ENCODE measurements at places on chromosomes 4 and X. TPM values are rescaled to one million over a fixed set of nuclear protein-coding genes. Genes with fewer than 3 reads are reported as not detected.

Gene TLR1
- total RNA-seq: 4.3 TPM

DNA sequence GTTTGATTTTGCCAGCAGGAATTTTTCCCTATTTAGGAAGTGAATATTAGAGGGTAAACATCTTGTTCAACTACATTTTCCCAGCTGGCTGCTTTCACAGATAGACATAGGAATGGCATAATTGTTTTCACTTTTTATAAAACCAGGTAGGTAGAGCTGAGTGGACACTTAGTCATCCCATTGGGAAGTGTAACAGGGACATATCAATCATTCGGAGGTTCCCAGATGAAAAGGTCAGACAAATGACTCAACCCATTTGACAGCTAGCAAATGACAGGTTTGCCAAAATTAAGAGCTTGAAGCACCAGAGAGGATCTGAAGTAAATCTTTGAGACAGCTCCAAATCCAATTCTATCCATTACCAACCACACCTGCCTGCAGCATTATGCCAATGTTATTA is 205.3 kb downstream of the SLC39A8 start:
- no peak for DNase-seq

Gene TLR7
- total RNA-seq: 0.68 TPM

- no peak for DNase-seq
Measured at GRCh38 chrX:103517246-103517645, 2.0 kb downstream of the RAB40A start.

Gene ABCD1
- total RNA-seq: 16.4 TPM

DNA sequence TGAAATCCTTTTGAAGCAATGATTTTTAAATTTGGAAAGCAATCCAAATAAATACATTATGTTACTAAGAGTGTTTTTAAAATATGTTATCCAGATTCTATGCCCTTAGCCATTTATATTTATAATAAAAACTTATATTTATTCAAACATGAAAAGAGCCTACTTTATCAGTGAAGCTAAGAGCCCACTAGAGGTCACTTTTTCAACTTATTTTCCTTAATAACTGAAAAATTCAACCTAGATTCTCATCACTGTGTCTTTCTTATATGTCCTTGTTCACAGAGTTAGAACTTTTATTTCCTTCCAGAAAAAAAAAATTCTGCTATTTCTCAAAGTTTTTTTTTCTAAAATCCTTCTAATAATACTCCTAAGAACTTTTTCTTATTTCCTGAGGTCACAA is 23.9 kb downstream of the PRDM8 start:
- no peak for DNase-seq

DNA sequence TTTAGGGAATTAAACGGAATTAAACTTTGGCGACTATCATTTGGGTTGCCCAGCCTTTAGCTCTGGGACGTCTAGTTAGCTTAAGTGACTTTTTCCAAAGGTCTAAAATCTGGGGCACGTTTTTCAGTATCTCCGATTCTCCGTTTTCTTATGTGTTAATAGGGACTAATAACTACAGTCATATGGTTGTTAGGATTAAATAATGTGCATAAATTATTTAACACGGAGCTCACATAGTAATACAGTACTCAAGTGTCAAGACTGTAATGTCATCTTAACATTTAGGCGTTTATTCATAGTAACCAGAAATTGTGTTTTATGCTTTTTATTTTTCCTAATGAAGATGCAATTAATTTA is 466 bp upstream of the CCNA2 start:
- DNase-seq: no peak

Gene DUX4
- total RNA-seq: not detected
